ENCODE measurements at places on chromosomes 3 and 15.

DNA sequence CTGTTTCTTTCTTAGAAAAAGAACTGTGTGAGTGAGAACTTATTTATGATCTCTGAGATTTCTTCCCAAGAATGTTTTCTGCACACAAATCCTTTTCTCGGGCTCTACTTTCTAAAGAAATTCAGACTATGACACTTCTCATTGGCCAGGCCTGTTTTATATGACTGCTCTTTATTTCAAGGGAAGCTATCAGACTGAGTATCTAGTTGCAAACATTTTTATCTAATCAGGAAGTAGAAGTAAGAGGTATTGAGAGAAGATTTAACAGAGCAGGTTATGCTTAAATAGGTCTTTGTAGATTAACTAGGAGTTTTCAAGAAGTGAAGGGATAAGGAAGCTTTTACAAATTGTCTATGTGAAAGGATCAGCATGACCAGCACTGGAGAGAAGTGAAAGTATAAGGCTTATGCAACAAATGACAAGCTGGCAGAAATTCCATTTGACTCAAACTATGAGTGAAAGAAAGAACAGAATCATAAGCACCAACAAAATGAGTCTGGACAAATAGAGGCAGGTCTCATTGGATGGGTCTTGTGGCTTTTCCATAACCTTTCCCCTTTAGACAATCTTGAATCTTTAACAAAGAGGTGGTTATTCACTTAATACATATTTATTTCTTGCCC, 71.9 kb upstream of the CHL1 start:
- DNase-seq, result no peak

DNA sequence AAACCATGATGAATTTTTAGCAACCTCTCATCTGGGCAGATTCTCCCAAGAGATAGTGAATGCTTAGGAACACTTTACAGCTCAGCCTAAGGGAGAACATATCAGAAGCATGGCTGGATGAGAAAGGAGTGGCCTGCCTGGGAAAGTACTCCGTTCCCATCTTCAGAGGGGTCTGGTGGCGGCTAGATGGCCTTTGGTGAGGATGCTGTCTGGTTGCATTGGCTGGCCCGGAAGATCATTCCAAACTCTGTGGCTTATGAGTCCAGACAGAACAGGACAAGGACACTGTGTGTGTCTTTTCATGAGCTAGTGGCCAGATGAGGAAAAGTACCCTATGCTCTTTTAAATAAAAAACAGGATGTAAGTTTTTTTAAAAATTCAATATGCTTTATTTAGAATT, 51.2 kb downstream of the CRTC3 start:
- no peak for DNase-seq

DNA sequence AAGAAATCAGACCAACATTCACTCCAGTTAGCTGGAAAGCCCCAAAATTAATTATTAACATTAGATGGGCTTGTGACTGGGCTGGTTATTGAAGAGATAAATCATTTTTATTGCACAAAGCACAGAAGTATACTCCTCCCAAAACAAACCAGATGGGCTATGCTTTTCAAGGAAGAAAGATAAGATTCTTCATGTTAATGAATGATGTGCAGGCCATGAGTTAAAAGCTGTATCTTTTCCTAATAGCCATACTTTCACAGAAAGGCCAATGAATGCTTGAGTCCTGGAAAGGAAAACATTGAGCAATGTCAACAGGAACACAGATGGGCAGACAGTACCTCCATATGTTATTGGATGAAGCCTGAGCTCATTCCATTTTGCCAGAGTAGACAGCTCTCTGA, 55.4 kb downstream of the OCA2 start:
- no peak for DNase-seq

- DNase-seq, result no peak
Measured at GRCh38 chr15:53843869-53844569, 84.6 kb upstream of the WDR72 start.

DNA sequence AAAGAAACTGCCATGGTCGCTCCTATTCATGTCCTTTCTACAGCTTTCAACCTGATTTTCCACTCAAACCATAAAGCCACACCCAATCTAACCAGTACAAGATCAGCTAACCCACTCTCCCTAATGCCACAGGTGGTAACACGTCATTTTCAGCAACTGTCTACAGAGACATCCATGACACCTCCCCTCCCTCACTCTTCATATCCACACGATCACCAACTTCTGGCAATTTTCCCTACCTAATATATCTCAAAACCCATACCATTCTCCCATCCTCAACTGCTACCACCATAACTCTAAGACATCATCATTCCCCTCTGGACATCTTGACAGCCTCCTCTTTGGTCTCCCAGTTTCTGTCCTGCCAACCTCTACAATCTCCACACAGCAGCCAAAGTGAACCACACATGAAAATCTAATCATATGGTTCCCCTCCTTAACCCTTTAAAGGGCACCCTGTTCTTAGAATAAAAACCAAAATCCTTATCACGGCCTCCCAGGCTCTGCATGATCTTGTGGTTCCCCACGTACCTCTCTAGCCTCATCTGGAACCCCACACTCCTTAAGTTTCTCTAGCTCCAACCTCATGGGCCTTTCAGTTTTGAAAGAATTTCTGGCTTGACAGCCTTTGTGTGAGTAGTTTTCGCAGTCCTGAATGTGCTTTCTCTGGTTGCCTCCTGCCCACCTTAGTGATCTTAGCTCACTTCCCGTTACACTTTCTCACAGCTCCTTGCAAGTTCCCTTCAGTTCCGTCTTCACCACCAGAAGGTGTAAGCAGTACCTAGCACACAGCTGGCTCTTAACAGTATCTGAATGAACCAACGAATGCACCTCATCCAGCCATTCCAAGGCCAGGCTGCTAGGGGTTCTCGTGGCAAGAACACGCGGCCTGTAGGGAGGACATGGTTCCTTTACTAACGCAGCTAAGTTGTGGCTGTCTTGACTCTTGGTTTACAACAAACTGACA, 33.4 kb downstream of the SPINK8 start:
- no peak for DNase-seq

GRCh38 chr15:101612676-101613075, 39.5 kb downstream of the TM2D3 start:
- DNase-seq, result no peak

GRCh38 chr3:27903446-27903845, 181.3 kb upstream of the EOMES start:
- no peak for DNase-seq

DNA sequence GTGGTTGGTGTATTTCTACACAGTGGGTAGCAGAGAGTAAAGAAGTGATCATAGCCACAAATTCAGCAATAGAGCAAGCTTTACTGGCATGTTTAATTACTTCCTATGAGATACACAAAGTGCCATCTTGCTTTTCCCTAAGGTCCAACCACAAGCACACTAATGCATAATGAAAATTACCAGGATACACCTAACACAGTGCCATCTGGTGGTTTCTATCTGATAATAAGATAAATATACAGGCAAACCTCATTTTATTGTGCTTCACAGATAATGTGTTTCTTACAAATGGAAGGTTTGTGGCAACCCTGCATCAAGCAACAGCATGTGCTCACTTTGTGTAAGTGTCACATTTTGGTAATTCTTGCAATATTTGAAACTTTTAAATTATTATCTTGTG, 223.0 kb downstream of the NSUN3 start:
- DNase-seq, result no peak

DNA sequence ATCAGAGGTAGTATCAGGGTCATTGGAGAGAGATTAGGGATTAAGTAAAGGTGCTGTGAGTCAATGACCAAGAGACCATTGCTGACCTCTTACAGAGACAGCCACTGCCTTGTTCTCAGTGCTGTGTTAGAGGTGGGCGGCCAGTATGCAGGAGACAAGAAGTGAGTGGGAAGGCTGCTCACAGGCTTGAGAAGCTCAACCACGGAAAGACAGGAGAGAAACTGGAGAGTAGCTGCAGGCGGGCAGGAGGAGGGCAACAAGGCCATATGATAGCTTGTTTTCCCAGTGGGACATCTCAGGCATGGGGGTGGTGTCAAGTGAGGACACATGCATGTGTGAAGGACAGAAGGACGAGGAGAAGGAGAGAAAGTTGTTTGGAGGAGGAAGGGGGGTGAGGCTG, 237.3 kb downstream of the PDCD6IP start:
- no peak for DNase-seq

- DNase-seq, result no peak
Measured at GRCh38 chr3:60140160-60140559, 1090.3 kb upstream of the CFAP20DC start.

- no peak for DNase-seq
Measured at GRCh38 chr3:194744826-194745225, 59.1 kb downstream of the FAM43A start.

DNA sequence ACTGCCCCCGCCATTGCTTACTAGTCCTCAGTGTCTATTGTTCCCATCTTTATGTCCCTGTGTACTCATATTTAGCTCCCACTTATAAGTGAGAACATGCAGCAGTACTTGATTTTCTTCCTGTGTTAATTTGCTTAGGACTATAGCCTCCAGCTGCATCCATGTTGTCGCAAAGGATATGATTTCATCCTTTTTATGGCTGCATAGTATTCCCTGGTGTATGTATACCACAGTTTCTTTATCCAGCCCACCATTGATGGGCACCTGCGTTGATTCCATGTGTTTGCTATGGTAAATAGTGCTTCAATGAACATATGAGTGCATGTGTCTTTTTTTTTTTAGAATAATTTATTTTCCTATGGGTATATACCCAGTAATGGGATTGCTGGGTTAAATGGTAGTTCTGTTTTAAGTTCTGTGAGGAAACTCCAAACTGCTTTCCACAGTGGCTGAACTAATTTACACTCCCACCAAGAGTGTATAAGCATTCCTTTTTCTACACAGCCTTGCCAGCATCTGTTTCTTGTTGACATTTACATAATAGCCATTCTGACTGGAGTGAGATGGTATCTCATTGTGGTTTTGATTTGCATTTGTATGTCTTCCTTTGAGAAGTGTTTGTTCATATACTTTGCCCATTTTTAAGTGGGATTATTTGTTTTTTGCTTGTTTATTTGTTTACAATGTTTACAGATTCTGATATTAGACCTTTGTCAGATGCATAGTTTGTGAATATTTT, 53.7 kb downstream of the GALK2 start:
- DNase-seq, result no peak

- DNase-seq, result no peak
Measured at GRCh38 chr3:170189398-170190256, 8.1 kb upstream of the PHC3 start.

DNA sequence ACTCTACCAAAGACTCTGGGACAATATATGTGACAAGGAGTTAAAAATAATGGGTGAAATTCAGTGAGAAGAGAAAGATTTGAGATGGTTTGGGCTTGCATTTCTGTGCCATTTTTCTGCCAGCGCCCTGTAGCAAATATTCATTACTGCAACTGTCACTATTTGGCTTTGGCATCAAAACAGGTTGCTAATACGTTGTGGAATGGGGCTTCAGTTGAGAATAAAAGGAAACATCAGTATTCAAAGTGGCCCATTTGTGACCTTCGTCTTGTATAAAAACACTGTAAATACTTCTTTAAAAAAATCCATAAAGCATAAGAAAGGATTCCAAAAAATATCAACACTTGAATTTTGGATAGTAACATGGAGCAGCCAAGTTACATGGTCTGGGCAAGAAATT, 309.2 kb downstream of the ZNF385D start:
- DNase-seq, result no peak

- DNase-seq, result no peak
Measured at GRCh38 chr15:63539521-63539920, 35.1 kb downstream of the USP3 start.

GRCh38 chr15:56411122-56411749, 46.0 kb downstream of the TEX9 start:
- DNase-seq, result no peak

DNA sequence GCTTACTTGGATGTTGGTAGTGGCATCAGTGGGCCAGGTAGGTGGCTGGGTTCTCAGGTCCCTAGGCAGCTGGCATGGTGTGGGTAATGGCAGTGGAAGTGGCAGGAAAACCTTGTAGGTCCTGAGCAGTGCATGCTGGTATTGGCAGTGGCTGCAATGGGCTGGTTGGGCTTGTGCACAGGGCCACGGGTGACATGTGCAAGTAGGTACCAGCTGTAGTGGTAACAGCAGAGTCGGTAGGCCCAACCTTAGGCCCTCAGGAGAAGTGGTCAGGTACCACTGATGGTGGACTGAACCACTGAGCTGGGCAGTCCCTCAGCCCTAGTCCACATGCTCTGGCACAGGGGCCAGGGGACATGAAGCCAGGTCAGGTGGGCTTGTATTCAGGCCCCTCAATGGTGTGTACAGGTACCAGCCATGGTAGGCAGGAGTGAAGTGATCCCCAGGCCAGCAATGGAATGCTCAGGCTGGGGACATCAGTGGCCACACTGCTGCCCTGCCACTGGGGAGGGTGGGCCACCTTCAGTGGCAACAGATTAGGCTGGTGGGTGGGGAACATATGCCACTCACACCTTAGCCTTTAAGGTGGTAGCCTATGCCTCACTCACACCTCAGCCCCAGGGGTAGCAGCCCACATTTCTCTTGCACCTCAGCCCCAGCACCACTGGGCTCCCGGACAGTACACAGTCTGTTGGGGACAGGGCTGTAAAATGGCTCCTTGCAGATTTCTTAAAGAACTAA, 118.1 kb downstream of the LRRK1 start:
- peak; percentile 33 for DNase-seq

DNA sequence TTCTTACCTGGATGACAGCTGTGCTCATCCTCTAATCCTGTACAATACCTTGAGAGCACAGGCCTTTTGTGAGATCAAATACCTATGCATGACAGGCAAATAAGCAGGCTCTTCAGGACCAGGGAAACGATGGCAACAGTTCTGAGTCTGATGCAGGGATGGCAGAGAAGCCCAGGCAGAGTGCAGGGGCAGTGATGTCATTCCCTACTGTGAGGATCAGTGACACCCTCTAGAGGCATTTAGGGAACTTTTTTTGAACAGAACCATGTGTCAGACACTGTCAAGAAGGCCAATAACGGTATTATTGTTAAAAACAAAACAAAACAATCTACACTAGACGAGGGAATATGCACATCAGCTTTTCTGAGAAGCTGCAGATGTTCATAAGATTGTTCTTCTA, 314.8 kb upstream of the CTDSPL start:
- DNase-seq, result no peak

GRCh38 chr3:127668906-127669305, 3.8 kb upstream of the ABTB1 start:
- DNase-seq, result no peak

GRCh38 chr3:129838086-129838485, 55.4 kb downstream of the TMCC1 start:
- no peak for DNase-seq

DNA sequence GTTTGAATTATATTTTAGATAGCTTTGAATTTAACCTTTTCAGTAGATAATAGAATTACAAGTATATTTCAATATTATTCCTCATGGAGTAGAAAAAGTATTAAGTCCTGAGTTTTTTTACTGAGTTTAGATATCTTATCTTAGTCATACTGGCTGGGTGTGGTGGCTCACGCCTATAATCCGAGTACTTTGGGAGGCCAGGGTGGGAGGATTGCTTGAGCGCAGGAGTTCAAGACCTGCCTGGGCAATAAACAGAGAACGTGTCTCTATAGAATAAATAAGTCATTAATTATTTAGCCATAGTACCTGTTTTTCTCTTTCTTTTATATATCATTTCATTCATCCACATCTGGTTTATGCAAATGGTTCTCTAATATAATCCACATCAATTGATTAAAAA, 9.9 kb downstream of the RAP2B start:
- DNase-seq, result no peak

Measured in suprapubic skin (tissue), 4 donors.